ENCODE measurements at places on chromosomes 5 and 9.

DNA sequence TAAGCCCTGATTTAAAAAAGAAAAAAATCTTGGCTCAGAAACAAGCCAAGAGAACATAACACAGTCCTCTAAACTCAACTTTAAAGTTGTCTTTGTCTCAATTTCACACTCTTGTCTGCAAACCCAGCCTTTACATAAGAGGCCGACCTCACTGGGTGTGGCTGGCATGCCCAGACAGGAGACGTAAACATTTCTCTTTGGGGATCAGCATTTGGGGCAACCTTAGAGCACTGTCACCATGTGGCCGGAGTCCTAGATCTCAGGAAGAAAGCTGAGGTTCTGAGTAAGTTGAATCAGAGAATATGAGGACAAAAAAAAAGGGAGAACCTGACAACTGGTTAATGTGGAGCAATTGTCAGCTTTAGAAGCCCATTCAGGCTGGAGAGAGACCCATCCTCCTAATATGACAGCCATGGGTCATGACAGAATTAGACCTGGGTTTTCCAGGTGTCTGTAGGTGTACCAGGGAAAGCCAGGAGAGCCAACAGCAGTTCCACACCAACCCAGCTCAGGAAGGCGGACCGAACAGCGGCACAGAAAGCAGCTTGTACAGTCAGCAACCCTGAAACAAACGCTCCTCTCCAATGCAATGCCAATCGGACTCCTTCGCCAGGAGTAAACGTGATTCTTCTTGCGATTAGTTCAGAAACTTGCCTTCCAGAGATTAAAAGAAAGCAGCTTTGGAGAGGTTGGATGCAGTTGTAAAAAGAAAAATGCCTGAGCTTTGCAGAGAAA is 97.9 kb upstream of the MAP3K1 start:
- no peak for DNase-seq

GRCh38 chr5:163190283-163190682 is 247.1 kb upstream of the CCNG1 start:
- DNase-seq: no peak

DNA sequence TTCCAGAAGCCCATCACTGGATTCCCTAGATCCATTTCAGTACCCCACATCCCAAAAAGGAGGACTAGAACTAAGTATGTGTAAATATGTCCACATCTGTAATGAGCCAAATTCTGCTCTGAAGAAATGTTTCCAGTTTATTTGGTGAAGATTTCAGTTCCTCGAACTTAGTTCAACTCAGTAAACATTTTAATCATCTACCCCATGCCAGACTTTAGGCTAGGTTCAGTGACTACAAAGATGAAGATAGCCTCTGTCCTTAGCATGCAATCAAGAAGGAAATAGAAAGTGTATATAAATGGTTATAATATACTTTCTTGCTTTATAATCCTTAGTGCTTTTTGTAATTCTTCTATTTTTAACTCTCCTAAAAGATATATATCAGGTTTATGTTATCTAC is 21.5 kb downstream of the RUSC2 start:
- no peak for DNase-seq

DNA sequence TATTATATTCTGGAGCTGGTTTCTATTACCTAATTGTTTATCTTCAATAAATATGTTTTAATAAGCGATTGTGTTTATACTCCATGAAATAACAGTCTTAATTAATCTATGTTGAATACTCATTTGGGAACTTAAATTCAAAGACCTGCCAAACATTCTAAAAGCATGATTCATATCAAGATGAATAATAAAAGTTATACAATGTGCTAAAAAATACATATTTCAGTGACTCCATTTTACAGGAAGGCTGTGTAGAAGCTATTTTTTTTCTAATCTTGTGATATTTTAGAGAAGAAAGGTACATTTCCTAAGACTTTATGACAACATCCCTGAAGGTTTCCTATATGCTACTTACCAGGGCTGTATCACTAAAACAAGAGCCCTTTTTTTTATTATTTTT is 417.9 kb downstream of the NFIB start:
- DNase-seq: no peak

DNA sequence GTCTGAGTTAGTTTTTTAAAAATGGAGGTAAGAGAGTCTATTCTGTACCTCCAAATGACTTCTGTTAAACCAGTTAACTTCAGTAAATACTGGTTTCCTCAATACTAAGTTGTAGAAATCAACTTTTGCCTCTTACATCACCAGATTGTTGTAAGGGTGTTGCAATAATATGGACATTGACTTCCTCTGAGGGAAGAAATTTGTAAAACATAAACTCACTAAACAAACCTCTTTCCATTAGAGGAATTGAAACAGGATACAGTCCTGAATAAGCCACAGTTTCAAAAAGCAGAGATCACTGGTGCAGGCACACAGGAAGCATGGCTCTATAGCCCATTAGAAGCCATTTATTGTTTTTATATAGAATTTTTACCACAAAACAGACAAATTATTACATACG is 32.7 kb upstream of the SLCO6A1 start:
- no peak for DNase-seq

DNA sequence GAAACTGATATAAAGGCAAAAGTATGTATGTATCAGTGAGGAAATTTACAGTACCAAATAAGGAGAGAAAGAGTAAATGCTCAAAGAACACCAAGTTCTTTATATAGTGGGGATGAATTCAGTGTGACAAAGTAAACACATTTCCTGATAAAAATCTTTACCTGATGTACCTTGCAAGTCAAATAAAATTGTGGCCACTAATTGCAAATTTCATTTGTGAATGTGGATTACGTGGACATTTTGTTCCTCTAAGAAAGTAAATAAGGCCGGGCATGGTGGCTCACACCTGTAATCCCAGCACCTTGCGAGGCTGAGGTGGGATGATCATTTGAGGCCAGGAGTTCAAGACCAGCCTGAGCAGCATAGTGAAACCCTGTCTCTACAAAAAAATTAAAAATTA is 25.7 kb downstream of the CEP120 start:
- no peak for DNase-seq

GRCh38 chr9:127229691-127230417 is 34.7 kb upstream of the GARNL3 start:
- no peak for DNase-seq

- no peak for DNase-seq
Measured at GRCh38 chr9:86983620-86984259, 36.4 kb upstream of the GAS1 start.

GRCh38 chr5:138623053-138623452 is 47.9 kb upstream of the HSPA9 start:
- DNase-seq: no peak

DNA sequence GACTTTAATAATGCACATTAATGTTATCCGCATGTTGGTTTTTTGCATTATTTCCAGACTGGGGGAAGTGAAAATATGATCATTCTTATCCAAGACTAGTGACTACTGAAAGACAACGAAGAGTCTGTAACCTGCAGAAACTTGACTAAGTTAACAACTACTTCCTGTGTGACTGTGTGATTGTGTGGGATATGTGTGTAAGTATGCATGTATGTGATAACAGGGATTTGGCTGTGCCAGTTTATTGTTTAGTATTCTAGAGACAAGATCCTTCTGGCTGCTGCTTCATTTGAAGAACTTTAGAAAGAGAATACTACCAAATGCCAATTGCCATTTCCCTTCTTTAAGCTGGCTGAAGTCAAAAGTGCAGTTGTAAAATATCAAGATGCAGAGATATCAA is 375.7 kb upstream of the PRR16 start:
- no peak for DNase-seq

DNA sequence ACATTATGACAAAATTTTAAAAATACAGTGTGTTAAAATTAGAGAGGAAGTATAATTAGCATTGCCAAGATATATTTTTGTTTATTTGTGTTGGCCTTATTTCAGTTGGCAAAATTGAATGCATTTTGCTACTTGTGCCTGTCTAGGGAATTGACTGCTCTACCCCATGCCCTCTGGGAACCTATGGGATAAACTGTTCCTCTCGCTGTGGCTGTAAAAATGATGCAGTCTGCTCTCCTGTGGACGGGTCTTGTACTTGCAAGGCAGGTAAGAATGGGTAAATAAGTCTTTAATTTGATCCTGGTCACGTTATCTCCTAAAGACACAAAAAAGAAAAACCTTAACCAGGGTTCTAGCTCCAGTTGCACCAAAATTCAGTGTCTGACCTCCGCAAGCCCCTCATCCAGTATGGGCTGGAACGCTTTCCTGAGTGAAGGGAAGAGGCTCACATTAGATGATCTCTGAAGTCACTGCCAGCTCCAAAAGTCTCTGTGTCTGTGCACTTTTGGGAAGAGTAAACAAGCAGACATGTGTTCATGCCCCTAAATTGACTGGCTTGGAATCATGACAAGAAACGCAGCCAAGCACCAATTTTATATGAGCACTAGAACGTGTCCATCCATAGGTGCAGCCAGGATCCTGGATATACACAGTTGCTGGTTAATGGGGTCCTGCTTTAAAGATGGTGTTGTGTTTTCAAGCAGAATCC is 98.3 kb upstream of the PRRC1 start:
- DNase-seq: no peak

GRCh38 chr5:128796506-128796905 is 168.8 kb upstream of the SLC27A6 start:
- DNase-seq: no peak

DNA sequence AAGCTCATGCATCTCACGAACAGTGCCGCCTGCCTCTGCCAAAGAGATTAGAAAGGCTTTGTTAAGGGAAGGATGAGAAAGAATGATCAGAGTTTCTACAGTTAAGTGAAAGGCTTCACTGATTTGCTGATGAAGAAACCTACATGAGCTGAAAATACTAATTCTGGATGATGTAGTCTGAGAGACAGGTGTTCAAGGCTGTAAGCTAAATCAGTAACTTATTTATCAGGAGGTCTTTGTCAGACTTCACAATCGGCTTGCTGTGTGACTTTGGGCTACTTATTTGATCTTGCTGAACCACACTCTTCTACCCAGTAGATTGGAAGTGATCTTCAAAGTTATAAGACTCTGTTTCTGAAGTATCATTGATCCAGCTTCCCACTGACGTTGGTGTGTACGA is 264.2 kb downstream of the RAB3C start:
- no peak for DNase-seq

- DNase-seq: peak; percentile 5
Measured at GRCh38 chr5:124583469-124584350, 162.7 kb downstream of the ZNF608 start.

- DNase-seq: no peak
Measured at GRCh38 chr5:180286-180918, 10.9 kb upstream of the LRRC14B start.

- no peak for DNase-seq
Measured at GRCh38 chr5:77066184-77066583, 20.9 kb downstream of the ZBED3 start.

GRCh38 chr5:141234109-141234667 is 11.0 kb upstream of the PCDHB15 start:
- DNase-seq: no peak

DNA sequence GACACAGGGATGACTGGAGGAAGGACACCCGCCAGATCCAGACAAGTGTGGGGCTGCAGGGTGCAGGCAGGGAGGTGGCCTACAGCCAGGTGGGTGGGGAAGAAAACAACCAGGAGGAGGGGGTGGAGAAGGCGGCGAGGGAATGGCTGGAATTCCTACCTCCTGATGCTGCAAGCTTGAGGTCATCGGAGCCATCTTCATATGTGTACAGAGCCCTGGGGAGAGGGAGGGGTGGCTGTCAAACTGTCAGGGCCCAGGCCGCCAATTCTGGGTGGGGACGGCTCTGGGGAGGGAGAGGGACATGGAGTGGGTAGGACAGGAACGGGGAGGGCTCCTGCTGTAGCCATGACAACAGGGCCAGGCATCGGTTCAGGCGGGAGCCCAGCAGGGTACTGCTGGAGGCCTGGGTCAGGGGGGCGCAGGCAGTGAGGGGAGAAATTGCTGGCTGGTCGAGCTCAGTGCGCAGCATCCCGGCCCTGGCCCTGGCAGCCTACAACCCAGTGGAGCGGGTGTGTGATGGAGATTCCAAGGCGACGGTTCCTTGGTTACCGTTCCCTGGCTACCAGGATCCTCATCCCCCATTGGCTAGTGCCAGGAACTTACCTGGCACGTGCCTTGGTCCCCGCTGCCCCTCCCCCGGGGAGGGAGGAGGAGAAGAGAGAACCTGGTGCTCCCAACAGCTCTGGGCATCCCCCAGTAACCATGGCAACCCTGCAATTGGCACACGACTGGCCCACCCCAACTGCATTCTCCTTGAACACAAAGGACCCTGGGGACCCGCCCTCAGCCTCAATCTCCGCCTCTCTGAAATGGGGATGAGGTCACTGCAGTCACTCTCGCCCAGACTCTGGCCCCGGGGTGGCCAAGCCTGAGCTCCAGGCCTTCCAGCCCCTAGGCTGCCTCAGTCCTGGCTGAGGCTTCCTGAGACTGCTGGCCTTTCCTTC is 4.5 kb downstream of the DBN1 start:
- DNase-seq: no peak

- DNase-seq: peak; percentile 0
Measured at GRCh38 chr5:14109771-14110170, 33.4 kb upstream of the TRIO start.

DNA sequence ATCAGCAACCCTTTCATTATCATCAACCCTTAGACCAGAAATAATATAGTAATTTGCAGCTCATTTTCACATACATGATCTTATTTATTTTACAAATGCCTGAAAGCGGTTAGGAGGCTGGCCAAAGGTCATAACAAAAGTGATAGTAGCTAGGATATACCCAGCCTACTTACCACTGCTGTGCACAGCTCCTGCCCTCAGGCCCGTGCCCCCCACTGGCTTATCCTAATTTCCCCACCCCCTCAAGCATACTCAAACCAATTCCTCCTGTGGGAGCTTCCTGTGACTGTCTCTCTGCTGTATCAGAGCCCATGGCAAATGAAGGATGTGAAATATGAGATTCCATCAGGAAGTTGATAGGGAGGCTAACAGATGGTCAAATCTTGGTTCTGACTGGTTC is 14.8 kb downstream of the FAM219A start:
- no peak for DNase-seq

- no peak for DNase-seq
Measured at GRCh38 chr9:17166346-17166745, 31.5 kb downstream of the CNTLN start.

DNA sequence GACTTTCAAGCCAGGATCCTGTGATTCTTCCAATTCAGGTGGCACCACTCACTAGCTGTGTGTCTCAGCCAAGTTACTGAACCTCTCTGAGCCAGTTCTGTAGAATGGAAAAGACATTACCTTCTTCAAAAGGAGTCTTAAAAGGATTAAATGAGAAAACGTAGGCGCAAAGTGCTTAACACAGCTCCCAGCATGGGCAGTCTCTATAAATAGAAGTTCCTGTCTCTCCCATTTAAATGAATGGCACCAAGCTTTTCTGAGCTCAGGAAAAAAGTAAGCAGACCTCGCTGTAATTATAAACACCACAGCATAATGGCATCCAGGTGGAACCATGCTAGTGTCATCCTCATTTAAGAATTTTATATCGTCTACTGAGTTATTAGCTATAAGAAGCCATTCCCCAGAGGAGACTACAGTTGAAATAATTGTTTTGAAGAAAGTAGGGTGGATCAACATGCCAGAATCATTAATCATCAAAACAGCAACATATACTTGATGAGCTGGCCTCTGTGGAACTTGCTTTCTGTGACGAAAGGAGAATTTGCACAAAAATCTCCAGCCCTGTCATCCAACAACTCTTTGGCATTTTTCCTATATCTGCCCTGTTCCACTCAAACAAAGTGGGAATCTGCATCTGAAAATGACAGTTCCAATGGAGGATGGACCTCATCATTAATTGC is 188.9 kb downstream of the SPOCK1 start:
- DNase-seq: no peak

GRCh38 chr5:107408564-107408963 is 262.2 kb downstream of the EFNA5 start:
- no peak for DNase-seq

GRCh38 chr5:96614110-96614691 is 48.0 kb upstream of the CAST start:
- DNase-seq: peak; percentile 64

GRCh38 chr5:58410441-58410840 is 49.4 kb downstream of the PLK2 start:
- DNase-seq: no peak
